ENCODE measurements at places on chromosomes 3 and 15.

DNA sequence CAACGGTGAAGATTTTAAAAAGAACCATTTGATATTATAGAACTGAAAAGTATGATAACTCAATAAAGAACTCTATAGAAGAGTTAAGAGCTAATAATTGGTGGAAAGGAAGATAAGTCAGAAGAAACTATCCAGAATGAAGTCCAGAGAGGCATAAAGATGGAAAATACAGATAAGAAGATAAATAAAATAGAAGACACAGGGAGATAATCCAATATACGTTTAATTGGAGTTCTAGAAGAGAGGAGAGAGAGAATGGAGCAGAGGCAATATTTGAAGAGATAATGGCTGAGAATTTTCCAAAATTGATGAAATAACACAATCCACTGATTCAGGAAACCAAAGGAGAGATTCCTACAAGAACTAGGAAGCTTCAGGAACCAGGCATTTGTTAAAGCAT is 49.8 kb upstream of the EPHB3 start:
- DNase-seq: no peak

DNA sequence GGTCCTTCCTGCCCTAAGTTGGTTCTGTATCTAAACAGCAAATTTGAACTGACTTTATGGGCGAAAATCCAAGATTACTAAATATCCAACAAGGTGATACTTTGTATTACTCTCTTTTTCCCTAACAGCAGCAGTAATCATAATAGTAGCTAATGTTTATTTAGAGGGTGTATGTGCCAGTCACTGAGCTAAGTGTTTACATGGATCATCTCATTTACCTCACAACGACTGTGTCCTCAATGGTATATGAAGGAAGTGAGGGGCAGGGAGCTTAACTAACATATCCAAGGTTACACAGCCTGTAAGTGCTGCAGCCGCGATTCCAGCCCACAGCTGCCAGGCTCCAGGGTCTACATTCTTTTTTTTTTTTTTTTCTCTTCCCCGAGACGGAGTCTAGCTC is 10.3 kb upstream of the LRRC34 start:
- no peak for DNase-seq

GRCh38 chr3:9351709-9352126 is 11.1 kb upstream of the THUMPD3 start:
- no peak for DNase-seq

DNA sequence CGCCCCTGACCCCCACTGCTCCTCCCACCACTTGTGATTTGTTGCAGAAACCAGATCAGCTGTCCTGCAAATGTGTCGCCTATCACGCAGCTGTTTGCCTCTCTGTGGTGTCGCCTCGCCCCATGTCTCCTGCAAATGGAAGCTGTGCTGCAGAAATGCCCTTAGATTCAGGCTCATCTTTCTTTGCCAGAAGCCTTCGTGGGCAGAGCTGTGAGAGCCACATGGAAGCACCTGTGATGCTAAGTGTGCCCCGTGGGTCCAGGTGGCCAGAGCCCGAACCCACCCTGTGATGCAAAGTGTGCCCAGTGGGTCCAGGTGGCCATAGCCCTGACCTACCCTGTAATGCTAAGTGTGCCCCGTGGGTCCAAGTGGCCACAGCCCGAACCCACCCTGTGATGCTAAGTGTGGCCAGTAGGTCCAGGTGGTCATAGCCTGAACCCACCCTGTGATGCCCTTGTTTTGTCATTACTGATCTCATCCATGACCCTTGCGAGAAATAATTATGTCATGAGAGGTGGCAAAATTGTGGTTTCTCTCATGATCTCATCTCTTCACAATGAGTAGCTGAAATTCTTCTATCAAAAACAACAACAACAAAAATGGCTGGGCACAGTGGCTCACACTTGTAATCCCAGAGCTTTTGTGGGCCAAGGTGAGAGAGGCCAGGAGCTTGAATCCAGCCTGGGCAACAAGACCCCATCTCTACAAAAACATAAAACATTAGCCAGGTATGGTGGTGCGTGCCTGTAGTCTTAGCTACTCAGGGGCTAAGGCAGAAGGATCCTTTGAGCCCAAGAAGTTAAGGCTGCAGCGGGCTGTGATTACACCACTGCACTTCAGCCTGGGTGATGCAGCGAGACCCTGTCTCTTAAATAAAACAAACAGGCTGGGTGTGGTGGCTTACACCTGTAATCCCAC is 187.4 kb downstream of the GOLGA6L6 start:
- DNase-seq: no peak

DNA sequence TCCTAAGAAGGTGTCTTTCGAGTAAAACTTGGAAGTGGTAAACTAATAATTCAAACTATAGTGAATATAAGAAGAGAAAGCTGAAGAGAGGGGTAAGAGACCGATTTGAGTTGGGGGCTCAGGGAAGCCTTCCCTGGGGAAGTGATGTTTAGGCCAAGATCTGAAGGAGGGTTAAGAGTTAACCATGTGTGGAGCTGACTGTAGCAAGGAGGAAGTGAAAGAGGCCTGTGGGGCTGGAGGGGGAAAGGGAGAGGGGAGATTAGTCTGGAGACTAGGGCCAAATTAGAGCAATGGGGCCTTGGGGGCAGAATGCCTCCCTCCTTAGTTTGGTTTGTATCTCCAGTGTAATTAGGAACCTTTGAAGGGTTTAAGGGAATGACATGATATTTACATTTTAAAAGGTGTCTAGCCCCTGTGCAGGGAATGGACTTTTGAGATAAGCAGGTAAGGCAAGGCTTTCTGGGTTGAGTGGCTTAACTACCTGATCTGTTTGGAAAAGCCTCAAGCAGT is 2.2 kb downstream of the ZNF592 start:
- DNase-seq: no peak

GRCh38 chr3:109387201-109387600 is 49.9 kb upstream of the DPPA4 start:
- no peak for DNase-seq

GRCh38 chr15:65362491-65362890 is 15.3 kb downstream of the IGDCC3 start:
- no peak for DNase-seq

- no peak for DNase-seq
Measured at GRCh38 chr3:128267541-128267940, 114.3 kb downstream of the EEFSEC start.

DNA sequence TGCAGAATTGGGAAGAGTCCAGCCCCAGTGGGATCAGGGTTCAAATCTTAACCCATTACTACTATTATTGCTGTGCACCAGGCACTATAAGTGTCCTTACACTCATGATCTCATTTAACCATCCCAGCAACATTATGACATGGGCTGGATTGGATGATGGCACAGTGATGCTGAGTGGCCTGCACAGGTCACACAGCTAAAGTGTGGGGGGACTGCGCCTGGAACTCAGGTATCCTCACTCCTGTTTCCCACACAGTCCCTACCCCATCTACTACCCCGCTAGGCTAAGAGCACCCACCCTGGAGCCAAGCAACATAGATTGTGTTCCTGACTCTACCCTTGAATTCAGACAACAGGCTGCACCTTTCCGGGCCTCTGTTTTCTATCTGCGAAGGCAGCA is 16.0 kb downstream of the WNT5A start:
- DNase-seq: no peak

GRCh38 chr15:39976291-39977274 is 42.7 kb downstream of the EIF2AK4 start:
- DNase-seq: no peak

DNA sequence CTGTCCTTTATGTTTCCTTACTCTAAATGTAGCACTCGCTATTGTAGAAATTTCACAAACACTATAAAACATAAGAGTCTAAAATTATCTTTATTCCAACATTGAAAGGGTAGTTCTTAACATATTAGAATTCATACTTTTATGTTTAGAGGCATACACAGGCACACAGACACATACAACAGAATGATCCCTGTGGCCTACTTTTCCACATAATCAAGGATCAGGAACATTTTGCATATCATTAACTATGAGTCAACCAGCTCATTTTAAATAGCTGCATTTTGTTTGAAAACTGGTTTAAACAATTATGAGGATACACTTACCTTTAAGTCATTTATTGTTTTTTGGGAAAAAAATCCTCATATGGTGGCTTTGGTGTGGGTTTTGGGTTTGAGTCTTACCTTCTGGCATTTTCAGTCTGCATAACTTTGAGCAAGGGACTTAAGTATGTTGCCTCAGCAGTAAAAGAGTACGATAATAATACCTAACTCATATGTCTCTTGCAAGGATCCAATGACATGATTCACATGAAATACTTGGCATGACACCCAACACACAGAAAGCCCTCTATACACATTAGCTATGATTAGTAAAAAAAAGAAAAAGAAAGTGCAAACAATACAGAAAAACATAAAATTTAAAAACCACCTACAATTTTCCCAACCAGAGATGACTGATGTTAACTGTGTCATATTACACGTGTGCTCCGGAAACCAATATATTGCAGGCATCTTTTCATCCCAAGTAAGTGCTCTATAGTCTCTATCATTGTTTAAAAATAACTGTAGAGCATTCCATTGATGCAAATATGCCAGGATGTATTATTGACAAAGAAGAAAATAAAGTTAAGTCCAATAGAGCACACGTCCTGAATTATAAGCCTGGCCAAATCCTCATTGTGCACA is 213.1 kb upstream of the ADAMTS9 start:
- DNase-seq: no peak

DNA sequence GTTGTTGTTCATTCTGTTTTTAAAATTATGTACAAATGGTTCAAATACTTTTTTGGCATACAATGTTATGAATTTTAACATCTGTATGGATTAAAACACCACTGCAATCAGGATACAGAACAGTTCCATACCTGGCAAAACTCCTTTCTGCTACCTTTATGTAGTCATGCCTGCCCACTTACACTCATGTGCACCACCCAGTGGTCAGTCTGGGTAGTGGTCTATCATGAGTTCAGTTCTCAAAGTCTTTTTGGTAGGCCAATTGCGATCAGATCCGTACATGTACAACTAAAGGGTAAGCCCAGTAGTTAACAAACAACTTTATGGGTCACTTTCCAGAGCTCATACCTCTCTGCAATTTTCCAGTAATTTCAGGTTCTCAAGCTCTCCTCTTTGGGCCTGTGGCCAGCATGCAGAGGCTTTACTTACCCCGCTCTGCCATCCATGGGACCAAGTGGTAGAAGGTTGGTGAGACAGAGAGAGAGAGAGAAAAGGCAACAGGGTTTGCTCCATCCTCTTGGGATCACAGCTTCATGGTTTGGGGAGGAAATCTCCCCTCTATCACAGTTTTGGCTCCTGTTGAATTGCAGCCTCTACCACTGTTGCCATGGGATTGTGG is 63.9 kb upstream of the FAM98B start:
- DNase-seq: peak; percentile 74

DNA sequence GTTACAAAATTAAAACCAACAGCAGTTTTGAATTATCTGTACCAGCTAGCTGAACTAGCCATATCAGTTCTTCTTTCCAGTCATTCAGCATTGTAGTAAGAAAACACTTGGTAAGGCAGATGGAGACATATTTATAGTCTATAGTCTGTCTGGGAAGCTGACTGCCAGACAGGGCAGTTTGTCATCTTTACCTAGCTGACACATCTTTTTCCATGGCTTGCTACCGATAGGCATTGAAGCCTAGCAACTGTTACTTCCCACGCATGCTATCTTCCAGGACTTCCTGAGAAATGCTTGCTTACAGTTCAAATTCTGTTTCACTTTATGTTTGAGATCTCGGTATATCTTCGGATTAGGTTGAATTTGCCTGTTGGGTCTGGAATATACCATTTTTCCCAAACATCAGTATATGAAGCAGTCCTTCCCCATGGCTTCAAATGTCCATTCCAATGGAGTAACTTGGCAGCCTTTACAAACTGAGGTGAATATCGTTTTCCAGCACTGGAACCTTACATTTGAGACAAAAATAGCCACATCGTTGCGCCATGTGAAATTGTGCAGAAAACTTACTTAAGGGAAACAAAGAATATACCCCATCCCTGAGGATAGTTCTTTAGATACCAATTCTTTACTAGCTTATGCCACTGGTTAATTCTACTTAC is 8.8 kb downstream of the GNL3 start:
- DNase-seq: no peak

DNA sequence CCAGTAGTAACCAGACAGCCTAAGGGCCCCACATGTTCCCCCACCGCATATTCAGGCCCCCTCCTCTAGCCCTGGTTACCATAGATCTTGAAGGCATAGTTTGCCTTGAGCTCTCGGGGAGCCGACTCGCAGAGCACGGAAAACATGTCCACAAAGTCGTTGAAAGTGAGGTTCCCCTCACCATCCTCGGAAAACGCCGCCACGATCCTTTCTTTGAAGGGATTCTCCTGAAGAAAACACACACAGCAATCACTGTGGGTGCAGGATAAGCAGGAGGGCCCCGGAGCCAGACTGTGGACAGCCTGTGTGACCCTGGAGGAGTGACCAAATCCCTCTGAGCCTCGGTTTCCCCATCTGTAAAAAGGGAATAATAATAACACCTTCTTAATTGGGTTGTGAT is 16.8 kb downstream of the SH2D7 start:
- DNase-seq: no peak

- DNase-seq: no peak
Measured at GRCh38 chr3:83802801-83803200, 1156.0 kb upstream of the CADM2 start.

- no peak for DNase-seq
Measured at GRCh38 chr3:29438580-29438979, 157.7 kb downstream of the RBMS3 start.

DNA sequence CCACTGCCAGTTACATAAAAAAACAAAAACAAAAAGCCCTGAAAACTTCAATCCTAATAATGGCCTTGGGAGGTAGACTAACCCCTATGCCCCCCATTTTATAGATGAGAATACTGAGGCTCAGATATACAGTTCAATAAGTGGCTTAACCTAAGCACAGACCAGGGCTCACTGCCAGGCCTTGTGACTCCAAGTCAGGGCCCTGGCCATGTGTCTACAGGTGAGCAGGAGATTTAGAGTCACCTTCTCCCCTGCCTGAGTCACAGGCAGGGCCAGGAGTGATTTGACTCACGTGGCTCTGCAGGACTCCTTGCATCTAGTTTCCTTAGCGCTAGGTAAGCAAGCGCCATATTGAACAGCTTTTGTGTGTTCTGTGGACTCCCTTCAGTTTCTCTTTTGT is 98.6 kb upstream of the ETV5 start:
- DNase-seq: no peak

DNA sequence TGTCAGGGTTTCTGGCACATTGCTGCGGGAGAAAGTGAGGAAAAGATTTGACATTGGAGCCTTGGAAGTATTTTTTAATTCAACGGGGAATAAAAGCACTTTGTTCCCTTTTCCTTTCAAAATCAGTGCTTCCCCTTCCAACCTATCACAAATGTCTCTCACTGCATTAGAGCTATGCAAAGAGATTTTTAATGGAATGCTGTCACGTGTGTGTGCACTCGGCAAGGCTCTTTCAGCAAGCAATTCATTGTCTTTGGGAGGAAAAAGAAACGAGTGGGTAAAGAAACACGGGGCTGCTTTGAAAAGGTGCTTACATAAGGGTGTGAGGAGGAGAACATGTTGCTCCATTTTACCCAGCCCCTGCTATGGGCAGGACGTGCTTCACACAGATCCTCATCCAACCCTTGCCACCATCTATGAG is 490.4 kb upstream of the PROK2 start:
- no peak for DNase-seq

Data from stimulated activated CD4-positive, alpha-beta T cell treated with anti-CD3 and anti-CD28 coated beads, Interleukin-2, amount 100 ng/mL, for 24 hours (primary cell).